A172 (cell line): ENCODE measurements at places on chromosomes 1 and 21.

- no peak for DNase-seq
These were observed 35.7 kb downstream of the EXOC8 start for GRCh38 chr1:231301990-231302389.

- DNase-seq, result no peak
These were observed 88.1 kb upstream of the HNRNPU start for GRCh38 chr1:244952280-244952933.

DNA sequence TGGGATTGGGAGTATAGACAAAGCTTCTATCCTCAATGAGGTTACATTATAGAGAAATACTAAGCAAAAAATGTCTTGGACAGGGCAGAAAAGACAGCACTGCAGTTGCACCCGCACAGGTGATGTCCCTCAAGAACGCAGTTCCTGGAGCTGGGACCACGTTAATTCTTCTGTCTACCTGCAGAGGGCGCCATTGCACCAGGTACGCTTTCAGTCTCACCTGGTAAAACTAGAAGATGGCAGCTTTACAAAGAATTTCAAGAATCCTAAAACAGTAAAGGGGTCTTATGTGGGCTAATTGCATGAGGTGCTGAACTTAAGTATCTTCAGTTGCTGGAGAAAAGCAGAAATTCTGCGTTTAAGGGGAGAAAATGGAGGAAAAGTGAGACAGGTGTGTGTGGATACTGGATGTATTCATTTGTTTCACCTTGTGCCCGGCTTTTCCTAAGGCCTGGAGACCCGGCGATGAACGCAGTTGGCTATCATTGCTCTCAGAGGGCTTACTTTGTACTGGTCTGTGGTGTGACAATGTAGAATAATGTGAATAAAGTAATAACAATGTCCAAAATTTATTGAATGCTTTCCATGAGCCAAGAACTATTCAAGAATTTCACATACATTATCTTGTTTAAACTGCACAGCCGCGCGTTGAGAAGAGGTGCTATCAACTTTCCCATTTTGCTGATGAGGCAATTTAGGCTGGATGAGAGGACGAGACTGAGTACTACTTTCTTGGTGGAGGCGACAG, 276.3 kb upstream of the GREM2 start:
- peak; percentile 70 for DNase-seq

GRCh38 chr1:29196863-29197589, 15.3 kb upstream of the SRSF4 start:
- no peak for DNase-seq

DNA sequence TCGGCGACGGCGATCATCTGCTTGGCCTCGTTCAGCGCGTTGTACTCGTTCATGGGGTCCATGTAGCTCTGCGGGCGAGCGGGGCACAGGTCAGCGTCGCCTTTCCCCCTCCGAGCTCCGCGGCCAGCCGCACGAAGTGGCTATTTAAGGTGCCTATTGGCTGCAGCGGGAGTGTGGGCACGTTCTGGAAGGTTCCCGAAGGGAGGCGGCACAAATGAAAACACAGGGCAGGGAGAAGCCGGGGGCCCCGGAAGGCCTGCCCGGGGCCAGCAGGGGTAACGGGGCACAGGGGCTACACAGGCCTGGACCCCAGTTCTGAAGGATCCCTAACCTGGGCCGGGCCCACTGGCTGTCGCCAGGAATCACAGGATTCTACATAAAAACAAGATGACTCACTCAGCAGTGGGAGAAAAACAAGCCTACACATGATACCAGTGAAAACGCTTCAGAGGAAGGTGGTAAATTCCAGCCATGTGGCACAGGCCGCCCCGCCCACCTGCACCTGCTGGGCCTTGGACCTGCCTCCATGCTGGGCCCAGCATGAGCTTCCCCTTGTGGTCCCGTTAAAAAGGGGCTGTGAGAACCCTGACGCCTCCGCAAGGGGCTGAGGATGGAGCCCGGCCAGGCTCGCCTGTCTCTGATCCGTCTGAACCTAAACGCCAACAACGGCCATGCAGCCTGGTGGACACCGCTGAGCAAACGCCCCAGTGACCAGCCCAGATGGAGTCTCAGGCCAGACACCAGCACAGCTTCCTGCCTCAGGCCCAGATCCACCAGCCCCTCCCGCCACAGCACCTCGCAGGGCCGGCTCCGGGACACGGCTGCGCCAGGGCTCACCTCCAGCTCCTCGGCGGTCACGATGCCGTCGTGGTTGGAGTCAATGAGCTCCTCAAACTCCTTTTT, 3.9 kb upstream of the TNFRSF4 start:
- DNase-seq, result peak; percentile 75

DNA sequence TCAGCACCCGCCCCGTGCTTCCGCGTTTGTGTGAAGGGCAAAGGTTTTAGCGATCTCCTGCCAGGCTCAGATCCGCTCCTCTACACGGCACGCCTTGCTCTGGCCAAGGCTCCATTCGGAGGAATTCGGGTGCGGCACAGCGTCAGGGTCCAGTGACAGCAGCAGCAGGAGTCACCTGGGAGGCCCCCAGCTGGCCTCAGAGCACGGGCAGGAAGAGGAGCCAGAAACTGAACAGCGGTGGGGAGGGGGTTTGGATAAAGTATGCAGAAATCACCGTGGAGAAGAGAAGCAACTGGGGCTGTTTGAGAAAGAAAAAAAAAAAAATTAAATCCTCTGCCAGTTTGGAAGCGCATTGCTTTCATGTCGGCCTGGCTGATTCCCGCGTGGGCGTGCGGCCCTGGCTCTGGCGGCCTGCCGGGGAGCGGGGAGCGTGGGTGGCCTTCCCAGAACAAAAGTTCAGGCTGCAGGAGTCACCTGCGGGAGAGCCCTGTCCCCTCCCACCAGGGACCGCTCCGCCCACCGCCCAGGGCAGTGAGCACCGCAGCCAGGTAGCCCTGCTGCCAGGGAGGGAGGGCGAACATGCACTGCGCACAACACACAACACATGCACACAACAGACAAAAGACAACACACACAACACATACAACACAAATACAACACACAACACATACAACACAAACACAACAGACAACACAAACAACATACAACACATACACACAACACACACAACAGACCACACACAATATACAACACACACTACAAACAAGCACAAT, 107.6 kb downstream of the ETS2 start:
- DNase-seq, result no peak

DNA sequence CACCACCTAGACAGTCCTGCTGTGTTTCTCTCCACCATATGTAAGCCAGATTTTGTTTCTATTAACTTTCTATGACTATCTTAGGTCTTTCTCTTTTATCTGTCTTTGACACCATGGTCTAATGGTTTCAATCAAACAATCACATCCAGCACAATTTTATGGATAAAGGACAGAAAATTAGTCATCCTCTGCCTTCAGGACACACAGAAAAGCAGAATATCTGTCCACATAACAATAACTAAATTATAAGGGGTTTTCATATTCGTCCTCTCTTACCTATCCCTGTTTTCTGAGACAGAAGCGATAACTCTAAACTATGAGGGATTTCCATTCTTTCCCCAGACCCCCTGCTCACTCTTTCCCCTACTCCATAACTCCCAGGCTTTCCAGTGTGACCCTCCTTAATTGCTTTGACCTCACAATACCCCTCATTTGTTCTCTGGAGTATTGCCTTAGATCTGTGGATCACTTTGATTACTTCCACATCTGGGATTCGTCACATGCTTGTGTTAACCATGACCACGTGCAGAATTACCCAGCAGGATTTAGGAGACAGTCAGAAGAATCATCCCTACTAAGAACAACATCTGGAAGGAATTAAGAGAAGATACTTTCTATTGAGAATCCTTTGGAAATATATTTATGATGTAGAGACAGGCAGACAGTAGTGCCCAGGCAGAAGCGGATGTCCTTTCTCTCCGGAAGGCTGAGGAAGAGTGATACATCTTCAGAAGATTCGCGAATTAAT, 108.2 kb upstream of the GREM2 start:
- DNase-seq, result no peak

- DNase-seq, result no peak
These were observed 189.3 kb downstream of the SLC35F3 start for GRCh38 chr1:234093741-234094140.

DNA sequence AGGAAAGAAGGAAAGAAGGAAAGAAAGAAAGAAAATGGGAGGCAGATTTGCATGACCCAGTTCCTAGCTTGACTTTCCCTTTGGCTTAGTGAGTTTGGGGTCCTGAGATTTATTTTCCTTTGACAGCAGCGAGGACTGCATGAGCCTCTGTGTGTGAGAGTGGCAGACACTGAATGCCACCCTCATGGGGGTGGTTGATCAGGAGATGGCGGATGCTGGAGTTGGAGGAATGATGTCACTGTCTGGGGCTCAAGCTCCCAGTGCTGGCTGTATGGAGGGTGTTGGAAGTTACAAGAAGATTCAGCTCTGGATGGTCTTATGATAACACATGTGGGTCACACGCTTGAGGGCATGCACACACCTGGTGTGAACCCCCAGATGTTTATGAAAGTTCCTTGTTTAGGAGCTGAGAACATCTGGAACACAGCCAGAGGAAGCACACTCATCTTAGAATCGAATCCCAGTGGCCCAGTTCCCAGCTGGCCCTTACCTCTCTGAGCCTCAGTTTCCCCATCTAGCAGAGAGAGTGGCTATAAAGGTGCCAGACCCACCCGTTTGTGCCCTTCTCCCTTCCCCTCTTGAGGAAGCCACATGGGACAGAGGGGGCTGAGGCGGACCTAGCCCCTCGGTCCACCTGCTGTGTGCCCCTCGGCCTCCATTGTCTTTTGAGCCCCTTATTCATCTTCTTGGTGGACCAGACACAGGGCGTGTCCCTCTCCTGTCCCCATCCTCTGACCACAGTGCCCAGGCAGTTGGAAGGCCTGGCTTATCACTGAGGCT, 5.7 kb downstream of the PADI4 start:
- no peak for DNase-seq
